Right atrium auricular region (tissue), 2 donors: ENCODE measurements at places on chromosomes 12 and 14. TPM values are rescaled to one million over a fixed set of nuclear protein-coding genes. Genes with fewer than 3 reads are reported as not detected.

Gene EFS
- total RNA-seq = 6.3 TPM

DNA sequence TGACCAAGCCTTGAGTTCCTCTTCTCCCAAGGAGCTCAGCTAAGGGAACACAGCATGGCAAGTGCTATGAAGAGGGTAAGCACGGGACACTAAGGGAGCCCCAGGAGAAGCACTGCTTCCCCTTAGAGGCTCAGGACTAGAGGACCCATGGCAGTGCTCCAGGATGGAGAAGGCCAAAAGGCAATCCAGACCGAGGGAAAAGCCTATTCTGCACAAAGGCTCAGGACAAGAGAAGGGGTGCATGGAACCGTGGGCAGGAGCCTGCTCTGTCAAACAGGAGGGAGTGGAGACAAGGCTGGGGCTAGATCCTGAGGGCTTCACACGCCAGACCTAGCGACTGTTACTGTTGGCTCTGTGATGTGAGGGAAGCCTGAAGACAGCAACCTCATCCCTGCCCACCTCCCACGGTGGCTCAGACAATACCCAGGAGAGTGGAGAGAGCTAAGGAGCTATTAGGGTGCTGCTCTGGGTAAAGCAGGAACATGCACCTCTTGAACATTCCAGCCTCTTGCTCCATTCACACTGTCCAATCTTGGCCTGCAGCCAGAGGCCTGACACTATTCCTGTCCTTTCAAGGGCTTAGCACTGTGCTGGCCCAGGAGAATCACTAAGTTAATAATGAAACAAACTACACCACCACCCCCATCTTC lies 24.2 kb downstream of the OTUB2 start:
- peak overlapping the region; percentile 54 for H3K27ac ChIP-seq
- DNase-seq = peak; percentile 76
- H3K36me3 ChIP-seq = peaks cover 98% of the 10 kb centered on the region
- H3K27me3 ChIP-seq = no peaks in the 10 kb centered on the region

GRCh38 chr14:61258985-61259384 lies 22.2 kb downstream of the TMEM30B start:
- H3K27me3 ChIP-seq = no peaks in the 10 kb centered on the region
- no peak overlapping the region for H3K27ac ChIP-seq
- no peaks in the 10 kb centered on the region for H3K36me3 ChIP-seq
- DNase-seq = no peak

DNA sequence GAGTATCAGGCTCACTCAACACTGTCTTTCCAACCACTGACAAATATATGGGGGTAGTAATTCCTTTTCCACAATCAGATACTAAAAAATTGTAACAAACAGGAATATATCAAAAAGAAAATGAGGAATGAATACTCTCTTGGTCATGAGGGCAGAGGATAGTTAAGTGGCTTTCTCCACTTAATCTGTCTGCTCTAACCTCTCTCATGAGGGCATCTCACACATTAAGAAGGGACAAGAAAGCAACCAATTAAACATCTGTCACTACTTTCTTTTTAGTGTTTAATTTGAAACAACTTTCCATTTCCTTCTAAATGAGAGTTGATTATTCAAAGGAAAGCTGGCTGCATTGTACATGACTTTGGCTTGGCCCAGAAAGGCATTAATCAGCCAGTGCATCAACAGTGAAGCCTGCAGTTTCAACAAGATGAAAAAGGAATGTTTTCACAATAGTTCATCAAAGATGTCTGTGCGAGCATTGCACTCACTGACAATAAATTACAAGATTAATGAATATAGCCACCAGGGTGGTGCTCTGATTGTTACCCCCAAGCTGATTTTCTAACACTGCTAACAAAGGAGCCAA lies 142.0 kb downstream of the SEC23A start:
- no peaks in the 10 kb centered on the region for H3K27me3 ChIP-seq
- no peaks in the 10 kb centered on the region for H3K4me1 ChIP-seq
- no peak overlapping the region for H3K4me3 ChIP-seq
- H3K36me3 ChIP-seq = no peaks in the 10 kb centered on the region
- H3K27ac ChIP-seq = no peak overlapping the region

- H3K36me3 ChIP-seq = no peaks in the 10 kb centered on the region
- DNase-seq = no peak
- H3K27me3 ChIP-seq = no peaks in the 10 kb centered on the region
- H3K4me3 ChIP-seq = no peak overlapping the region
These were observed 419.4 kb downstream of the SNAPC1 start for GRCh38 chr14:62181591-62181990.

- peak overlapping the region; percentile 55 for H3K4me3 ChIP-seq
- H3K36me3 ChIP-seq = no peaks in the 10 kb centered on the region
- no peak for DNase-seq
- H3K4me1 ChIP-seq = peaks cover 19% of the 10 kb centered on the region
- no peaks in the 10 kb centered on the region for H3K27me3 ChIP-seq
- H3K27ac ChIP-seq = no peak overlapping the region
These were observed 202.8 kb downstream of the TTC8 start for GRCh38 chr14:89027097-89027740.

DNA sequence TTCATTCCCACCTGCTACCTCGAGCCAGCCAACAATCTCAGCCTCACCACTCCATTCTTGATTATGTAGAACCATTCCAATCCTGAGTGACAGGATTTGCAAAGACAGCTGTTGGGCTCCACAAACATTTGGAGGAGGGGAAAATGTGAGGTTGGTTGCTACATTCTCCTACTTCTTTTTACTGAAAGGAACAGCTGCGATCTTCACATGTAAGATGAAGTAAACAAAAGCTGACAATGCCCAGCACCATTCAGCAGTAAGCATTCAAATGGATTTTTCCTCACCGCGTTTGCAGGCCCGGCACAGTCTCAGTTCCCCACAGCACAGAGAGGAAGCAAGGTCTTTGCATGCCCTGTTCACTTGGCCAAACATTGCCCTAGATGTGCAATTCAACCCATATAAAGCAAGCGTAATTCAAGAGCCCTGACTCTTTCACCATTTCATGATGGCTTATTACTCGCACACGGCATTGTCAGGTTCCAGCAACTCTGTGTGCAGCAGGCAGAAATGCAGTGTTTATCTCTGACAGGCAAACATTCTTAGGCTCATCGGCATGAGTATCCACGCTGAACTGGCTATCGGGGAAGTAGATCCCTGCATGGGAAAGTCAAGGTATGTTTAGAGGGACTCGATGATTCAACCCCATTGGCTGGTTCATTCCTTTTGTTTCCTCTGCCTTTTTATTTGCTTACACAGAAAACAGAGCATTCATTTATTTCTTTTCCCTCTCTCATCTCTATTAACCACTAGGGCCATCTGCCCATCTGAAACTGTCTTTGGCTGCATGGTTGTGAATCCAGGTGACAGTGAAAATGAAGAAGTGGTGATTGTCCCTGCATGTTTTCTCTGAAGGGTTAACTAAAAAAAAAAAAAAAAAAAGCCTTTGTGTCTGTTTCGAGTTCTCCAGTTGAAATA lies 236.1 kb upstream of the PLEKHG7 start:
- peak overlapping the region; percentile 20 for H3K27ac ChIP-seq
- H3K4me3 ChIP-seq = peak overlapping the region; percentile 22
- H3K4me1 ChIP-seq = peaks cover 26% of the 10 kb centered on the region
- no peak for DNase-seq
